Karpas-422 (cell line): ENCODE measurements at places on chromosomes 3 and 15.
A peak's percentile ranks its signal among the peaks of the same experiment; 100 is the strongest.

DNA sequence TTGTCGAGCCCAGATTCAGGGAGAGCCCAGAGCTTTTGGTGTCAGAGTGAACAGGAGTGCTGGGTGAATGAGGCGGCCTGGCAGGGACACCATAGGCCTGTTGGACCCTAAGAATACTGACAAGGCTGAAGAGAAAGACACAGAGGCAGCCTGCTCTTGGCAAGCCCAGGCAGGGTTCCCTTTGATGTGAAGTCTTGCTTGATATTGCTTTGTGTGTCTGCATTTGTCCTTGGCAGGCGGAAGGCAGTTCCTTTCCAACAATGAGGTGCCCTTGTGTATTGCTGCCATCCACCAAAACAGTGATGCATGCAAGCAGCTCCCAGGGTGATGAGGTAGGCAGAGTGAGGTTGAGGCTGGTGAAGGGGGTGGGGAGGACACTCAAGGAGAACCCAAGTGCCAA is 152.7 kb upstream of the TSC22D2 start:
- no peak overlapping the region for H3K27ac ChIP-seq
- H3K4me3 ChIP-seq = no peak overlapping the region
- no peaks in the 10 kb centered on the region for H3K36me3 ChIP-seq
- H3K27me3 ChIP-seq = no peaks in the 10 kb centered on the region

DNA sequence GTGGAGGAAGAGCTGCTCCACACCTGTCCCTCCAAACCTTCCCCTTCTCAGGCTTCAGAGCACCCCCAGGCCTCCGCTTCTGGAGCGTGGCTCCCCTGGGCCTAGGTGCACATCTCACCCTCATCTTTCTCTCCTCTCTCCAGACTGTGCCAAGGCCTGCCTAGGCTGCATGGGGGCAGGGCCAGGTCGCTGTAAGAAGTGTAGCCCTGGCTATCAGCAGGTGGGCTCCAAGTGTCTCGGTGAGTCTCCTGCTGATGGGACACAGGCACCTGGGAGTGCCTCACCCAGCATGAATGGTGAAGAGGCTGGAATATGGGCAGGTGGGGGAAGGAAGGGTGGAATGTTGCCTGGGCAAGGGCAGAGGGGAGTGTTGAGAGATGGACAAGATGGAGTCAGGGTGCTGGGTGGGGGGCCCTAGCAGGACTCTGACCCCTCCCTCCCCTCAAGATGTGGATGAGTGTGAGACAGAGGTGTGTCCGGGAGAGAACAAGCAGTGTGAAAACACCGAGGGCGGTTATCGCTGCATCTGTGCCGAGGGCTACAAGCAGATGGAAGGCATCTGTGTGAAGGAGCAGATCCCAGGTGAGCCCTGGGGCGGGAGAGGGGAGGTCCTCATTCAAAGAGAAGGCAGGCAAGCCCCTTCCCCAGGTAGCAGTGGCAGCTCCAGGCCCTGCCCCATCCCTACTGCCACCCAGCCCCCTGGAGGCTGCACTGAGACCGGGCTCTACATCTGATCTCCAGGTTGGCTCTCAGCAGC is 9.1 kb downstream of the PRRT3 start:
- no peak overlapping the region for H3K27ac ChIP-seq
- no peak overlapping the region for H3K4me3 ChIP-seq
- H3K27me3 ChIP-seq = no peaks in the 10 kb centered on the region
- no peaks in the 10 kb centered on the region for H3K4me1 ChIP-seq
- DNase-seq = no peak

DNA sequence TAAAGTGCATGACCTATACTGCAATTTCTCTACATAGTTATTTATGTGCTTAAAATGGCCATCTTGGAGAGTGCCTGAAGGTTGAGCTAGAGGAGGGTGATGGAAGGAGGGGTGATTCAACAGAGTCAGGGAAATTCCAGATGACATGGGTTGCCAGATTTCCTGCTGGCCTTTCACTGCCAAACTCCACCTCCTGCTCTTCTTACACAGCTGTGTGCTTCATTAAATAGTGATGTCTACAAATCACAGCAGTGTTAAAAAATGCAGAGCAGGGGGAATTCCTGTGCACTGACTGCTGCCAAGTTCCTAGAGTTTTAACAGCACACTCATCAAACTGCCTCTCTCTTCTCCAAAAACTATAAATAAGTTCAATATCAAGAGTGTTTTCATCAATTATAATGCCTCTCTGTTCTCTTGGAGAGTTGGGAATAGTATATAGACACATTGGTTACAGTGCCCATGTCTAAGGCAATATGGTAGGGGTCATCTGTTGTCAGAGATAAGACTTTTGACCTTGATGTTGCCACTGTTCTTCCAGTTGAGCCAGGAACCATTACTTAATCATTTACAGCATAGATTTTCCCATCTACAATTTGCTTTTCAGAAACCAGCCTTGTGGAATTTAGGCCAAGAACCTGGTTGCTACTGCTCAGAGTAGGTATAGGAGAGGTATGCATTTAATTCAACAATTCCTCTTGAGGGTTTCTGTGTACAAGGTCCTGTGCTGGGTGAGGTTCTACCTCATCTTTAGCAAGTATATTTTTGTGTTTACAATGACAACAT is 79.6 kb downstream of the TP63 start:
- H3K27ac ChIP-seq = no peak overlapping the region
- no peak for DNase-seq
- no peak overlapping the region for H3K4me3 ChIP-seq
- no peaks in the 10 kb centered on the region for H3K27me3 ChIP-seq

DNA sequence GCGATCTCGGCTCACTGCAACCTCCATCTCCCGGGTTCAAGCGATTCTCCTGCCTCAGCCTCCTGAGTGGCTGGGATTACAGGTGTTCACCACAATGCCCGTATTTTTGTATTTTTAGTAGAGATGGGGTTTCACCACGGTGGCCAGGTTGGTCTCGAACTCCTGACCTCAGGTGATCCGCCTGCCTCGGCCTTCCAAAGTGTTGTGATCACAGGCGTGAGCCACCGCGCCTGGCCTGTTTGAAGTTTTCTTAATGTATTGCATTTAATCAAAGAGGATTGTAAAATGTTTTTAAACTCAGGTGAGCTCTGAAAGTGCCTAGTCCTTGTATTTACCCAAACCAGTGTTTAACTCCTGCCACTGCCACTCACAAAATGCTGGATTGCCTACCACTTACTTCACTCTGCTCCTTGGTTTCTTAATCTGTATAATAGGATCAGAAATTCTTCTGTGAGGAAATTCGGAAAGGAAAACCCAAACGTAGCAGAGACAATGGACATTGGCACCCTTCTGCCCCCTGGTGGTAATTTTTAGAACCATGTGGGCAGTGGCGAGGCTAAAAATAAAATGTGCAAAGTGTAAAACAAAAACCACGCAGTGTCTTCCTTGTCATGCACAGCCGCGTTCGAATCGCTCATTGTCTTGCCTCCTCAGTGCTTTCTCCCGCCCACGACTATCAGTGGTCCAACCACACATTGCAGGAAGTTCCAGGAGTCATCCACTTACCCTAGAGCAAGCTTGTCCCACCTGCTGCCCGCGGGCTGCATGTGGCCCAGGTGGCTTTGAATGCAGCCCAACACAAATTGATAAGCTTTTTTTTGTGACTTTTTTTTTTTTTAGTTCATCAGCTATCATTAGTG is 27.3 kb downstream of the CEP19 start:
- no peaks in the 10 kb centered on the region for H3K36me3 ChIP-seq
- peak overlapping the region; percentile 31; the same call in 1 of the 2 replicates for H3K4me3 ChIP-seq
- peaks cover 20% of the 10 kb centered on the region for H3K4me1 ChIP-seq
- peak; percentile 87 for DNase-seq
- no peak overlapping the region for H3K27ac ChIP-seq

DNA sequence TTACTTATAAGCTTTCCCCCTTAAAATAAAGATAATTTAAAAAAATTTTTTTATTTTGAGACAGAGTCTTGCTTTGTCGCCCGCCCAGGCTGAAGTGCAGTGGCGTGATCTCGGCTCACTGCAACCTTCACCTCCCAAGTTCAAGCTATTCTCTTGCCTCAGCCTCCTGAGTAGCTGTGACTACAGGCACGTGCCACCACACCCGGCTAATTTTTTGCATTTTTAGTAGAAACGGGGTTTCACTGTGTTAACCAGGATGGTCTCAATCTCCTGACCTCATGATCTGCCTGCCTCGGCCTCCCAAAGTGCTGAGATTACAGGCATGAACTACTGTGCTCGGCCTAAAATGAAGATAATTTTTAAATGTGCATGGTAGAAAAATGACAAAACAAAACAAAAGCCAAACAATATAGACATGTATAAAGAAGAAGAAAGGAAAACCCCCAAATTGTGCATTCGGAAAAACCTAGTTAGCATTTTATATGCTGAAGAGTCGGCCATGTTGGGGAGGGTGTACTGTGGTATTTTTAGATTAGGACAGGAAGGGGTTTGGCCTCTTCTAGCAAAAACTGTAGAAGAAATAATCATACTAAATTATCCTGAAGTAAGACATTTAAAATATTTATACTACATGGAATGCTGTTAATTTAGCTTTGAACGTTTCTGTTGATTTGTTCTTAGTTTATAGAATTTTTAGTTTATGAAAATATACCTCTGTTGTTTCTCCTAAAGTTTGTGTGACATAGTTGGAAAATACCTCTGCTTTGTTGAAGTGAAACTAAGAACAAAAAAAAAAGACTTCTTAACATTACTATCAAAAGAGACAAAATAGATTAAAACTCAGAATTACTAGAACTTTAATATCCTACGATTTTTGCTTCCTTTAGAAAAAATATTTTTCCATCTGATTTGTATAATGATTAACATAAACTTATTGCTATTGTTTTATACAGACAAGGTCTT is 7.4 kb downstream of the APPL1 start:
- DNase-seq = no peak
- H3K4me3 ChIP-seq = no peak overlapping the region
- no peaks in the 10 kb centered on the region for H3K27me3 ChIP-seq
- H3K27ac ChIP-seq = 0 out of 2 replicates have a peak overlapping the region, but pooled peaks have one; percentile 29

DNA sequence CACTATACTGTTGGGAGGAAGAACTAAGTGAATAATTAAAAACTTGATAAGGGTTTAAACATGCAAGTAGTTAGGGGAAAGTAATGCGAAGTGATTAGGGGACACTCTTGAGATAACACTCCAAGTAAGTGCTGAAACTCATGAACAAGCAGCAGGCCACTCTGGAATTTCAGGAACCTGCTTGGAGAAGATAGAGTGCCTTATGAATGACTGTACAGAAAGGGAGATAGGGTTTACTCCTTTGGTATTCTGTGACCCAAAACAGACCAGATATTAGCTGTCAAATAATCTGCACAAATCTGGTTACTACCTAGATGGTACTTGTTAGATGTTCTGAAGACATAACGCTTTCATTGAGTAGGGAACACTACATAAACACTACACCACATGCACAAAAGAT is 85.6 kb downstream of the FRMD4B start:
- no peaks in the 10 kb centered on the region for H3K27me3 ChIP-seq
- H3K4me3 ChIP-seq = no peak overlapping the region
- no peak overlapping the region for H3K27ac ChIP-seq
- H3K4me1 ChIP-seq = no peaks in the 10 kb centered on the region
- H3K36me3 ChIP-seq = no peaks in the 10 kb centered on the region
- DNase-seq = no peak

DNA sequence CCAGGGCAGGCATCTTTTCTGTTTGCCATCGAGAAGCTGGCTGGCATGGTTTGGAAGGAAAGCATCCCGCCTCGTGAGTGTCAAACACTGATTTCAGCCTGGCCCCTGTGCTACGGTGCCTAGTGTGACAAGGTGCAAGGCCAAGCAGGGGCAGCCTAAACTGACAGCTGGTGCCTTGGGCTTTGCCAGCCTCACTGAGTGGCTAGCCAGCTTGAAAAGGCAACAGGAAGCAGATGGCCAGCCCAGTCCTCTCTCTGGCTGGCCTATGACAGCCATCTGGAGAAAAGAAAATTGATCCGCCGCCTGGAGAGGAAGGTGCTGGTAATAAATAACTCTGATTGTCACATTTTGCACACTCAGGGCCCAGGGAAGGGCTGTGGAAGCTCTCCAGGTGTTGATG is 52.2 kb downstream of the C3orf85 start:
- H3K4me3 ChIP-seq = no peak overlapping the region
- no peaks in the 10 kb centered on the region for H3K27me3 ChIP-seq
- no peak for DNase-seq
- no peaks in the 10 kb centered on the region for H3K4me1 ChIP-seq

- no peak overlapping the region for H3K27ac ChIP-seq
- no peaks in the 10 kb centered on the region for H3K36me3 ChIP-seq
- no peak for DNase-seq
- H3K27me3 ChIP-seq = no peaks in the 10 kb centered on the region
Measured at GRCh38 chr3:139309061-139309591, 34.7 kb upstream of the MRPS22 start.

DNA sequence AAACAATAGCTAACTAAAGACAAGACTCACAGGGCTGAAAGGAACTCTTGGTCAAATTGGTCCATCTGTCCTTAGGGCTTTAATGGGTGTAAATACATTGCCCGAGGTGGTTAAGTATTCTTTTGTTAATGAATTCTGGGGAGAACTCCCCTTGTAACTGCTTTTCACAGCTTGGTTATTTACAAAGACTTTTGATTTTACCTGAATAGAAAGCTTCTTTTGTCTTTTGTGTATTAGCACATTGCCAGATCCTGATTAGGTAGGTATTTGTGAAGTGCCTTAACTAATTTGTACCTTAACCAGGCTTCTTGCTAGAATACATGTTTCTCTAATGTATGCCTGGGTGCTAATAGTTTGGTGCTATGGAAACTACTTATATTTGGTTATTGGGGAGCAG is 14.0 kb downstream of the CHD2 start:
- peaks cover 30% of the 10 kb centered on the region for H3K4me1 ChIP-seq
- peaks cover 3% of the 10 kb centered on the region; the same call in 1 of the 2 replicates for H3K36me3 ChIP-seq
- no peak overlapping the region for H3K4me3 ChIP-seq
- no peak for DNase-seq

- H3K4me3 ChIP-seq = no peak overlapping the region
- H3K27me3 ChIP-seq = no peaks in the 10 kb centered on the region
- H3K4me1 ChIP-seq = peaks cover 41% of the 10 kb centered on the region
- DNase-seq = no peak
- no peak overlapping the region for H3K27ac ChIP-seq
- peaks cover 28% of the 10 kb centered on the region for H3K36me3 ChIP-seq
Measured at GRCh38 chr15:85324202-85324601, 56.2 kb upstream of the AKAP13 start.

GRCh38 chr3:71099997-71100719 is 483.4 kb downstream of the FOXP1 start:
- H3K27me3 ChIP-seq = no peaks in the 10 kb centered on the region
- H3K36me3 ChIP-seq = peaks cover 55% of the 10 kb centered on the region; the same call in 1 of the 2 replicates
- H3K4me3 ChIP-seq = no peak overlapping the region
- DNase-seq = no peak
- no peak overlapping the region; the same call in 1 of the 2 replicates for H3K27ac ChIP-seq

- H3K4me3 ChIP-seq = no peak overlapping the region
- H3K4me1 ChIP-seq = no peaks in the 10 kb centered on the region
- H3K36me3 ChIP-seq = no peaks in the 10 kb centered on the region
- DNase-seq = no peak
- H3K27me3 ChIP-seq = no peaks in the 10 kb centered on the region
- H3K27ac ChIP-seq = no peak overlapping the region
Measured at GRCh38 chr3:17143893-17144664, 259.3 kb downstream of the PLCL2 start.
